ENCODE measurements at places on chromosomes 1 and 21. TPM values are rescaled to one million over a fixed set of nuclear protein-coding genes. Genes with fewer than 3 reads are reported as not detected.

TTLL7 gene
- 4.0 TPM for total RNA-seq

SIPA1L2 gene
- 0.23 TPM for total RNA-seq

SERPINC1 gene
- total RNA-seq: 0.43 TPM

S100A7A gene
- not detected for total RNA-seq

MFSD2A gene
- 5.9 TPM for total RNA-seq

SHISA4 gene
- 0.50 TPM for total RNA-seq

TNFSF4 gene
- total RNA-seq: 1.5 TPM

TMEM81 gene
- total RNA-seq: 2.9 TPM

All from T-helper 2 cell treated with Interferon-gamma antibody and Interleukin-4, amounts not matched to agents 100 ng/mL and 5 ng/mL, for 36 hours (primary cell).